Stimulated activated CD4-positive, alpha-beta T cell treated with anti-CD3 and anti-CD28 coated beads, Interleukin-1b, Interleukin-23, amount 100 ng/mL, for 24 hours (primary cell): ENCODE measurements at places on chromosomes 13 and 19.

- no peak for DNase-seq
Observed at GRCh38 chr19:45713141-45713540, 17.6 kb downstream of the FBXO46 start.

DNA sequence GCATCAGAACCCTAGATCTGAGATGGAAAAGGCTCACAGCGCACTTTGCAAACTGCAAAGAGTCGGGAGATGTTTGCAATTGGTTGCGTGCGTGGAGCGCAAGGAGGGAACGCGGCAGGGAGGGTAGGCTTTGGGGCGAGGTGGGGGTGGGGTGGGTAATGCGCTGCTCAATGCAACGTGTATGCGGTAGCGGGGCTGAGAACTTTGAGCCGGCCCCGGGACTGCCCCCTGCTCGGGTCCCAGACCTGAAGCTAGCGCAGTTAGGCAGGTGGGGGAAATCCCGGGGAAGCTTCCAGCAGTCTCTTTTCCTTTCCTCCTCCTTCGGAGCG is 971 bp downstream of the FOSB start:
- no peak for DNase-seq

DNA sequence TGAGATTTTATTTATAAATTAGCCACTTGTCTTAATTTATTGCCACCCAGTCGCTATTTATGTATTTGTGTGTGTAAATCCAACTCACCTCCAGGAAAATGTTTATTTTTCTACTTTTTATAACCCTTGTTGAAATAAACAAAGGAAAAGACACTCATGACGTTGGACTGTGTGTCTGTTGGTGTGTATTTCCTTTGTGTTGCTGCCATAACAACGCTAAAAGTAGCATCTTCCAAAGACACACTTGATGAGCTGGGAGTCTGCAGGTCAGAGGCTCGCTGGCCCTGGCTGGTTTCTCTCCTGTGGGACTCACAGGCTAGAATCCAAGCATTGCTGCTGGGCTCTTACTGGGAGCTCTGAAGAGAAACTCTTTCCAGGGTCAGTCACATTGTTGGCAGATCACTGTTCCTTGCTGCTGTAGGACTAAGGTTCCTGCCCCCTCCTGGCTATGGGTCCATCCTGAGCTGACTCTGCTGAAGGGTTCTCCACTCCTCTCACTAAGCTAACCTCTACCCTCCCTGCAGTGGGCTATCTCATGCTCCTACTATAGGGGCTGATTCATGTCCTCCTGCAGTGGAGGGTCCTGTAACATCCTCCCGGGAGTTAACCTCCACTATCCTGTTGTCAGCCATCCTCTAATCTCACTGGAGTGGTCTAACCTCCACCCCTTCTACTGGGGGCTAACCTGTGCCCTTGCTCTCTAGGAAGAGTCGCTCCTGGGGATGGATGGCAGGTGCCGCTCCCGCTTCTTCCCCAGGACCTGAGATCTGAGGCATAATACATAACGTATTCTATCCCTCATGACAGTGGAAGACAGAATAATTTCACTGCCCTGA is 2.1 kb downstream of the IFNL2 start:
- no peak for DNase-seq

DNA sequence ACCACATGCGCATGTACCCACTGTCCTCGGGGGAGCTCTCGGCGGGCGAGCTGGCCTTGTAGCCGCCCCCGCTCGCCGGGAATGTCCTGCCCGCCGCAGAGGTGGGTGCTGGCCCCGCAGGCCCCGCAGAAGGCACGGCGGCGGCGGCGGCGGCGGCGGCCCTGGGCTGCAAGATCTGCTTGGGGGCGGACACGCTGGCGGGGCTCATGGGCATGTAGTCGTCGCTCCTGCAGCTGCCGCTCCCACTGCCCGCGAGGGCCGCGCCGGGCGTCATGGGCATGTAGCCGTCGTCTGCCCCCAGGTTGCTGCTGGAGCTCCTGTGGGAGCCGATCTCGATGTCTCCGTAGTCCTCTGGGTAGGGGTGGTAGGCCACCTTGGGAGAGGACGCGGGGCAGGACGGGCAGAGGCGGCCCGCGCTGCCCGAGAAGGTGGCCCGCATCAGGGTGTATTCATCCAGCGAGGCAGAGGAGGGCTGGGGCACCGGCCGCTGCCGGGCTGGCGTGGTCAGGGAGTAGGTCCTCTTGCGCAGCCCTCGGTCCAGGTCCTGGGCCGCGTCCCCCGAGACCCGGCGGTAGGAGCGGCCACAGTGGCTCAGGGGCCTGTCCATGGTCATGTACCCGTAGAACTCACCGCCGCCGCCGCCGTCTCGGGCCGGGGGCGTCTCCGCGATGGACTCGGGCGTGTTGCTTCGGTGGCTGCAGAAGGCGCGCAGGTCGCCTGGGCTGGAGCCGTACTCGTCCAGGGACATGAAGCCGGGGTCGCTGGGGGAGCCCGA is 2.4 kb downstream of the IRS2 start:
- DNase-seq: no peak

DNA sequence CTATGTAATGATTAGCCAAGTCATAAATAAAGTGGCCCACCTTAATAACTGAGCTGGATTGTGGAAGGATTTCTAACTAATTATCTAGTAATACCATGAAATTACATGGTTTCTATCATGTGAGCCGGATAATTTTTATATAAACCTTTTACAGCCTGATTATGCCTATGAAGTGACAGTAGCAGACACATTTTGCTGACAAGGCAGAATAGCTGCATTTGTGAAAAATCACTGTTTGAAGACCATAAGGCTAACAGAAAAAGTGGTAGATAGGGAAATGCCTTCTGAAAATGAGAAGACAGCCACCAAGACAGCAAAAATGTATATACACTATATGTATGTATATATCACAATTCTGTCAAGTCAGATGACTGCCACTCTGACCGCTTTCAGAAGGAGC is 27.1 kb downstream of the SLITRK5 start:
- DNase-seq: no peak

DNA sequence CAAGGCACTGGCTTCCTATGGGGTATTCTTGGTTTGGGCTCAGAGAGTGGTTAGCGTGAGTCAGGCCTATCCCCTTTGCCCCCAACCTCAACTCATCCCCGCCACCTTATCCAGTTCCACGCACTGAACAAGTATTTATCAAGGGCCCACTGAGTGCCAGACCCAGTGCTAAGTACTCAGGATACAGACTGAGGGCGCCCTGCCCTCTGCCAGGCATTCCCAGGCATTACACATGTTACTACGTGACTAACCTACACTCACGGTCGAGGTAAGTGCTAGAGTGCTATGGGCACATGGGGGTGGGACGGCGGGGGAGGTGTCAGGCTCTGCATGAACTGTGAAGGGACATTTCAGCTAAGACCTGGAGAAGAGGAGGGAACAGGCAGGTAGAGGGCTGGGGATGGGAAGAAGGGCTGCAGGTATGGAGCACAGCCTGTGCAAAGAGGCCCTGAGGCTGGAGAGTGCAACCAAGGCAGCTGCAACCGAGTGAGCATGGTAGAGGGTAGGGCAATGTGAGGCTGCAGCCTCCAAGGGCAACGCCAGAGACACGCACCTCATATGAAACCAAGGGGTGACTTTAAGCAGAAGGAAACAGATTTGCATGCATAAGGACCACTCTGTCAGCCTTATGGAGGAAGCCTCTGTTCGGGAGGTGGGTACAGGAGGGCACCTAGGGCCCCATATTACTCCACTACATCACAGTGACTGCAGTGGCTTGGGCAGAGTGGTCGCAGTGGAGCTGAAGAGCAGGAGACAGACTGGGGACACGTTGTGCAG is 22.5 kb downstream of the DHRS12 start:
- DNase-seq: no peak

DNA sequence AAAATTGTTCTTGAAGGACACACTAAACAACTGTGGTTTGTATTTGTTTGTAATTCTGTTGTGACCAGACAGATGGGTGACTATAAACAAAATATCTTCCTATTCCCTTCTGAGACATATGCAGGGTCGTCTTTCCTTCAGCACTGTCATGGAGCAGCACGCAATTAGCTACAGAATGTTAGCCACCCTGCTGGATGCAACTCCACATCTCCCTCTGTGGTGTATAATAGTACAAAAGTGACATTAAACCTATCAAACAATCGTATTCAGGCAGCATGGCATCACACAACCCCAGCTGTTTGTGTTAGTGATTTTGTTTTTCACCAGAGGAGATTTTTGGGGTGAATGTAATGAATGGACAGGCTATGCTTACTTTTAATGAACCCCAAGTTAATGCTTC is 146.2 kb downstream of the GPC6 start:
- no peak for DNase-seq

DNA sequence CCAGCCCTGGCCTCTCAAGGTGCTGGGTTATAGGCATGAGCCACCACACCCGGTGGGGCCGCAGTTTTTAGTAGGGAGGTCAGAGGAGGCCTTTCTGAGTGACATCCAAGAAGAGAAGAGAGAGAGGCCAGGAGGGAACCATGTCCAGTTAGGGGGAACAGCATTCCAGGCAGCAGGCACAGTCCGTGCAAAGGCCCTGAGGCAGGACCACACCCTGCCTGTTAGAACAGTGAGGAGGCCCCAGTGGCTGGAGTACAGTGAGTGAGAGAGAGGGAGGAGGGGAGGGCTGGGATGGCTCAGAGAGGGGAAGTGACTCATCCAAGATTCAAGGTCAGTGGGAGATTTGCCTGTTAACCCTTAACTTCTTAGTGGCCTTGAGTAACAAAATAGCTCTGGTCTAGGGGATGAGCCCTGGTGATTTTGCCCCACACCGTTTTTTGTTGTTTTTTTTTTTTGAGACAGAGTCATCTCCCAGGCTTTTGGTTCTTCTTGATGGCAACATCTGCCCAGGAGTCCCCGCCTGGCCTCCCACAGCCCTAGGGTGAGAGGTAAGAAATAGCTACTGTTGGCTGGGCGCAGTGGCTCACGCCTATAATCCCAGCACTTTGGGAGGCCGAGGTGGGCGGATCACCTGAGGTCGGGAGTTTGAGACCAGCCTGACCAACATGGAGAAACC is 2.7 kb upstream of the PLIN3 start:
- no peak for DNase-seq

DNA sequence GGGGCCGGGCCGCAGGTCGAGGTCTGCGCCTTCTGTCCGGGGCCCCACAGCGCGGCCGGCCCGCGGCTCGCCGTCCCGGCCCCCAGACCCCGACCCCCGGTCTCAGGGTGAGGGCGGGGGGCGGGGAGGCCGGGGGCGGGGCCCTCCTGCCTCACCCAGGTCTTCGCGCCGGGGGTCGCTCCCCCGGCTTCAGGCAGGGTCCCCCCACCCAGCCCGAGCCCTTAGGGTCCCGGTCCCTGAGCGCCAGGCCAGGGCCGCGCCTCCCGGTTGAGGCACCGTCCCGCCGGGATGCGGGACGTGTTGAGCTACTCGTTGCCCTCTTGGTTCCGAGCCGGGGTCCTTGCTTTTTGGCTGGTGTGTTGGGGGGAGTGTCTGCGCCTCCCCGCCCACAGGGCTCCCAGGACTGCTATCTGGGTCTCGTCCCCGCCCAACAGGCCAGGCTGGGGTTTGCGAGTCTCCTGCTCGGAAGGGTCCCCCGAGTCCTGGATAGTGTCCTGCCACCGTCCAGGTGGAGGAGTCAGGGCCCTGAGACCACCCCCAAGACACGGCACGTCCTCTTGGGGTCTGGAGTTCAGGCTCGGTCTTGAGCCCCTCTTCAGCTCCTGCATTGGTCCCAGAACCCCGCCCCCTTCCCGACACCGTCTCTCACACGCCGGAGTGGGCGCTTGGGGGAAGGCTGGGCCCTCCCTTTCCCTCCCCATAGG is 452 bp downstream of the PIAS4 start:
- DNase-seq: no peak

GRCh38 chr19:45524575-45525129 is 17.4 kb downstream of the VASP start:
- DNase-seq: no peak

- DNase-seq: no peak
Observed at GRCh38 chr19:18093439-18094161, 4.0 kb upstream of the MAST3 start.

DNA sequence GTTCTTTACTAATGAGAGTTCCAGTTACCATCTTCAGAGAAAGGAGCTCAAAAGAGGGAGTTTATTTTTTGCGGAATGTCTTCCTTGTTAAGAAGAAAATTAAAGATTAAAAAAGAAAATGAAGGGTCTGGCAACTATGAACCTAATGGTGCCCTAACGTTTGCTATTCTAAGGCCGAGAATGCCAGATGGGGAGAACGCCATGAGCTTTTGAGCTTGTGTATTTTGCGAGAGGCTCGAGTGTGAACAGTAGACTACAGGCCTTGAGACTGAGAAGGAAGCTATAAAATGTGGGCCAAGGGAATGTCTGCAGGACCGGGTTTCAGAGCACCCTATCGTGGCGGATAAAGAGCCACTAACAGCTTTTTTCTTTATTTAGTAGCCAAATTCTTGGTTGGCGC is 6.7 kb downstream of the FGF14 start:
- DNase-seq: no peak

DNA sequence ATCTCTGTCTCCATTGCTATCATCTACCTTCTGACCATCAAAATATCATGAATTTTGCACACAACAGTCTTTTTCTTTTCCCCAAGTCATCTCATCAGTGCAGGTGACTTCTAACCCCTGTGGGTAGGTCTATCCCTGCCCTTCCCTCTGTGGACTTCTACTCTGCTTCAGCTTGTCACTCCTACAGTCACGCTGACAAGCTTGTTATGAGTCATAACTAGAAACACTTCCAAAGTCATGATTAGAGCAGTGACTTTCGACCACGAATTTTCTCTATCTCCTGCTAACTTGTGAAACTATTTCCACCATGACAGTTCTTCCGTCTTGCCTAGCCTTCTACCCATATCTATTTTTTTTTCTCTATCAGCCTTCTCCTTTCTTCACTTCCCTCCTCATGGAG is 343.7 kb upstream of the ARGLU1 start:
- DNase-seq: no peak

GRCh38 chr19:46803555-46803954 is 15.2 kb upstream of the SLC1A5 start:
- DNase-seq: no peak

- no peak for DNase-seq
Observed at GRCh38 chr13:110616103-110617101, 1.1 kb downstream of the NAXD start.
